ENCODE measurements at places on chromosomes 2 and 18.

DNA sequence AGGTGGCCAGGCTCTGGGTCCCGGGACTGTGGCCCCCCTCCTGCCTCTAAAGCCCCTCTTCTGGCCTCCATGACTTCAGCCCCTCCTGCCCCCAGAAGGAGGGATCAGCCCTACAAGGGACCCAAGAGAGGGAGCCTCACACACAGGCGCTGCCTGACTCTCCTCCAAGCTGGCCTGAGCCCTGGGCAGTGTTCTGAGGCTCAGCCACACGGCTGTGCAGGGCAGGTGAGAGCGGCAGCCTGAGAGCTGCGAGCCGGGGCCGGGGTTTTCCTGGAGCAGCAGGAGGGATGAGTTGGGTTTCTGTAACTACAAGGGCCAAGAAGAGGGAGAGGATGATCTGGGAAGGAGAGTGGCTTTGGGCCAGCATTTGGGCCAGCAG, 70.1 kb downstream of the HPCAL1 start:
- DNase-seq = no peak

DNA sequence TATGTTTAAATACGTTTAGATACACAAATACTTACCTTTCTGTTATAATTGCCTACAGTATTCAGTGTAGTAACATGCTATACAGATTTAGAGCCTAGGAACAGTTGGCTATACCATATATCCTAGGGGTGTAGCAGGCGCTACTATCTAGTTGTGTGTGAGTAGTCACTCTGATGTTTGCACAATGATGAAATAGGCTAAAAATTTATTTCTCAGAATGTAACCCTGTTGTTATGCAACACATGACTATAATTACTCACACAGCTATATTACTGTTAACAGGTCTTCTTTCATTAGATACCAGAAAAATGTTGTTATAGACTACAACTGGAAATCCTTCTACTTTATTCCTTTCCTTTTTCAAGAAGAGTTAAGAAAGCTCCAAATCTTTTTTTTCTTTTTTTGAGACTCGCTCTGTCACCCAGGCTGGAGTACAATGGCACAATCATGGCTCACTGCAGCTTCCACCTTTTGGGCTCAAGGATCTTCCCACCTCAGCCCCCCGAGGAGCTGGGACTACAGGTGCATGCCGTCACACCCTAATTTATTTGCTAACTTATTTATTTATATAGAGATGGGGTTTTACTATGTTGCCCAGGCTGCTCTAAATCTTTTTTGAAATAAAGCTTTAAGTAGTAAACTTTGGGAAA, 48.5 kb downstream of the C2orf74 start:
- DNase-seq = no peak

GRCh38 chr2:171652416-171652785, 34.9 kb upstream of the DYNC1I2 start:
- DNase-seq = no peak

GRCh38 chr2:207722773-207723424, 11.5 kb downstream of the CCNYL1 start:
- no peak for DNase-seq

- no peak for DNase-seq
Observed at GRCh38 chr18:1599196-1599595, 694.5 kb downstream of the ADCYAP1 start.

GRCh38 chr2:37766106-37766505, 94.7 kb upstream of the CDC42EP3 start:
- DNase-seq = no peak

DNA sequence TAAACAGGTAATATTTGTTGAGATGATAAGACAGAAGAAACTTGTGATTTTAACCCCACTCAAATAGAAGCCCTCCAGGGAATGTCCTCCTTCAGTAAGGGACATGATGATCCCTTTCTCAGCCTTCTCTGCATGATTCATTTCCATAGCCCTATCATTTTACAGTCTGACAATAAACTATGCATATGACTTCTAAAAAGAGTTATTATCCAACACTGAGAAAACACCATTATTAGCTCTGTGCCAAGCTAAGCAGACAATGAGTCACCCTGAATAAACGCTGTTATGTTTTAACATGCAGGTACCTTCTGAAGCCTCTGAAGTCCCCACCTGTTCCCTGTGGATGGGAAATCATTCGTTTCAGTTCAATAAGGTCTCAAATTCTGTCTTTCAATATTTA, 54.7 kb downstream of the DTNB start:
- DNase-seq = no peak

- no peak for DNase-seq
Observed at GRCh38 chr2:182868054-182868796, 1.8 kb upstream of the FRZB start.

DNA sequence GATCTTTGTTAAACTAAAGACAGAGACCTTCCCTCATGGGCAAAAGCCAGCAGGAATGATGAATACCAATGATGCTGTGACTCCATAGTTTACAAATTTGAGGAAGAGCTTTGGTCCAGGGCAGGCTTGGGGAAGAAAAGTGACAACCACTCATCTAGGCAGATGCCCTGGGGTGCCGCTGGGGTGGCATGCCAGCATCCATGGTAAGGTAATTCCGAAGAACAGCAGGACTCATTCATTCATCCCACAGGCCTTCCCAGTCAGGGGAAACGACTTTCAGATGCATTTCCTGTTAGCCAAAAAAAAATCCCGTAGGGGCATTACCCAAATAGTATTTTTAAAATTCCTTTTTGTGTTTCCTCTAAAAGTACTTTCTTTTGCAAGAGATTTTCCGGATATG, 180.7 kb upstream of the SERPINE2 start:
- no peak for DNase-seq

DNA sequence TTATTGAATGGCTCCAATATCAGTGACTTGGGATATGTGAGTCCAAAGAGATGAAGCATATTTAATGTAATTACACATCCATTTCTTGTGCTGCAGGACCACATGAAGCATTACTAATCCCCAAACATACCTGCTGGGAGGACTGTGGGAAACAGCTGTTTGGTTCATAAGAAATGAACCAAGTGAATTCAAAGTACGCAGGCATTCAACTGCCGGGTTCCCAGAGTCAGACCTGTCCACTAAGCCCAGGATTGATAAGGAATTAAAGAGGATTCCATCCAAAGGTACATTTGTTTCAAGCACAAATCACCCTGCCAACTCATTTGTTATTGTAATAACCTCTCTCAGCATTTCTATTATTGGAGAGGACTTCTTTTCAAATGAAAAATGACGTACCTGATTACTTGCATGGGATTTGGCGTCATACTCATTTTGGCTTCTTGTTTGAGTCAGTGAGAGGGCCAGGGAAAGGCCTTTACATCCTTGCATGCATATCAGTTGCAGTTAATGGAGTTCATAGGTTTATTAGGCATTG, 230.7 kb downstream of the TXNL1 start:
- DNase-seq = no peak

- DNase-seq = no peak
Observed at GRCh38 chr18:2538844-2539243, 32.5 kb downstream of the METTL4 start.

- no peak for DNase-seq
Observed at GRCh38 chr2:105416156-105416555, 17.3 kb upstream of the FHL2 start.

- DNase-seq = no peak
Observed at GRCh38 chr2:217685255-217685605, 317.6 kb downstream of the TNS1 start.

DNA sequence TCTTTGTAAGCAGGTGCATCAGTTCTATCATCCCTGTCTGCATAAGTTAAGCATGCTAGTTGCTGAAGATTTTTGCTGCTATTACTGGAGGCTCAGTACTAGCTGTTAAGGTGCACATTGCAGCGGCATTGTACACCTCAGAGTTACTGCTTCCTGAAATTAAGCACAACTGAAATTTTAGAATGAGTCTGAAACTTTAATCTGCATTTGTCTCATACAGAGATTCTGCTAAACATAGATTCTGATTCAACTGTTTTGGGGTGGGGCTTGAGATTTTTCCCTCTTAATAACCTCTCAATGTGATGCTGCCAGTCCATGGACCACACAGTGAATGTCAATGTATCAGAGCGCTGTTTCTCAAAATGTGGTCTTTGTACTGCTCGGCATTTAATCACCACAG, 585.7 kb upstream of the GCFC2 start:
- DNase-seq = no peak

- no peak for DNase-seq
Observed at GRCh38 chr2:86420913-86421312, 20.3 kb upstream of the KDM3A start.

GRCh38 chr2:205066081-205066480, 520.8 kb downstream of the PARD3B start:
- DNase-seq = no peak

DNA sequence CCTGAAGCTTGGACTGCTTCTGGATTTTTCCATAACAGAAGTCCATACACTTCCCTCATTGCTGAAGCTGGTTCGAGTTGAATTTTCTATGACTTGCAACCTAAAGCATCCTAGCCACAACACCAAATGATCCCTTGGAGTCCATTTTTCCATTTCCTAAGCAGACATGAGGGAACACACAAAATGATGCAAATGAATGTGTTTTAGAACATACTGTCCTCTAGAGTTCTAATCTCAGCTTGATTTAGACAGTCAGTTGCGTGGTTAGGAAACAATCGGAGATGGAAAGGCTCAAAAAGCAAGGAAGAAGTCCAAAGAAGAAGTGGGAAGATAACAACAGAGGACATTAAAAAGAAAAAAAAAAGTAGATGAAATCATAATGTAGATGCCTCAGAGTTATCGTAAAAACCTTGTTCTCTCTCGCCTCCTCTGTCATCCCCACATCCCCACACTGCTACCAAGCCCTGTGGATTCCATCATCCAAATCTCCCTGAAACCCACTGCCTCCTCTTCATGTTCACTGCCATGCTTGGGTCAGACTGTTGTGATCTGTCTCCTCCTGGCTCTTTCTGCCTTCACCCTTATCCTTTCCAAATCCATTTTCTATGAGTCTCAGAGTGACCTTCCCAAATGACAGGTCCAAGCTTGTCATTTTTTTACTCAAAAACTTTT, 58.4 kb downstream of the TMEM247 start:
- no peak for DNase-seq

GRCh38 chr2:42169874-42170521, 845 bp downstream of the EML4 start:
- no peak for DNase-seq

- no peak for DNase-seq
Observed at GRCh38 chr18:50053111-50053510, 141.8 kb downstream of the MYO5B start.

GRCh38 chr2:1518867-1519530, 105.7 kb downstream of the TPO start:
- DNase-seq = no peak

DNA sequence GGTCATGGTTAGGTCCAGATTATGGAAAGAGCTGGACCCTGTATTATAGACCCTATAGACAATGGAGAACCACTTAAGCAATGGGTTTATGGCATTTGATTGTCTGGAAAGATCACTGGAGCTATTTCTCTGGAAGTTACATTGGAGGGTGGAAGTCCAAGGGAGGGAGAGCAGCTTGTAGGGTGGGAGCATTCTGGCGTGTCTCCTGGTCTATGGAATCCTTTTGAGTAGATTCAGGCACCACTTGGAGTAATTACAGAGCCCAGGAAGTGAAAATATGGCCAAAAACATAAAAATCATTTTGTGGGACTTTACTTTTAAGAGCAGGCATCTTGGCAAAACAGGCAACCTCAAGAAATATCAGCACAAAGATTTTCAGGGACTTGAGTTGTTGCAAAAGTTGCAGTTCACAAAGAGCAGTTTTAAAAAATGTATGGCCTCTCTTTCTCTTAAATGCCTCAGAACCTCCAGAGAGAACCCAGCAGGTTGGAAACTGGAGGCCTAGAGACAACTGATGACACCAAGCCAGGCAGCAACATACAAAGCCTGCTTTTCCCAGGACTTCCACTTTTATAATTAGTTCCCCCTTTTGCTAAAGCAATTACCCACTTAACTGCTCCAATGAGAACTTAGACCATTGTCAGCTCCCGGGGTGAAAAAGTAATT, 331.0 kb downstream of the MYCN start:
- DNase-seq = no peak

- DNase-seq = no peak
Observed at GRCh38 chr2:101344137-101344536, 35.6 kb upstream of the RNF149 start.

GRCh38 chr2:232134939-232135338, 173.4 kb downstream of the DIS3L2 start:
- no peak for DNase-seq

DNA sequence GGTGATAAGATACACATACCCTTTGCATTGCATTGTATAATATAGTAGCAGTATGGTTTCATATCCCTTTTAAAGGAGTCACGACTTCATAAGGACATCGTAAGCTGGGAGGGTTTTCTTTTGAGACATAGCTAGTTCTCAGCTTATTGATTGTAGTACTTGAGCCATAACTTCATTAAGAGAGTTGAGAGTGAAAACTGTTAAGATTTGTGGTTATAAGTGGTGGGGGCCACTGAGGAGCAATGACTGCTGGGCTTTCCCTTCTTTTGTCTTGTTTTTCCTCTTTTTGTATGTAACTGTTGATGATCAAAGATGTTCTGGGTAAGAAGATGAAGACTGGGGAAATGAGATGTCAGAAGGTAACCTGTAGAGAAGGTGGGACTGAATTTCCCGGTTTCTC, 11.0 kb downstream of the EIF5B start:
- no peak for DNase-seq

DNA sequence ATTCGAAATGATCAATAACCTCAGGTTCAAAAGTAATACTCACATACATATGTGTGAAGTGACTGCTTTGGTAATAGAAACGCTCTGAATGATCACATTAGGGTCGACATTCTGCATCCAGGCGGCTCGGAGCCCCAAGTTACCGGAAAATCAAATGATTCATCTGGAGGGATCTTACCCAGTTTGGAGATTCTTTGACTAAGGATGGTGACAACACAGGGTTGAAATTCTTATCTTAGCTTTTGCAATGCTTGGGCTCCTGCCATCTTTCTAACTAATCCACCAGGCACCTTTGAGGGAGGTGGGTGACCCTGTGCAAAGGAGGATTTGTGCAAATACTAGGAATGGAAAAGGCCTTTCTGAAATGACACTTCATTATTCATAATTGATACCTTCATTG, 10.8 kb downstream of the GBX2 start:
- no peak for DNase-seq

DNA sequence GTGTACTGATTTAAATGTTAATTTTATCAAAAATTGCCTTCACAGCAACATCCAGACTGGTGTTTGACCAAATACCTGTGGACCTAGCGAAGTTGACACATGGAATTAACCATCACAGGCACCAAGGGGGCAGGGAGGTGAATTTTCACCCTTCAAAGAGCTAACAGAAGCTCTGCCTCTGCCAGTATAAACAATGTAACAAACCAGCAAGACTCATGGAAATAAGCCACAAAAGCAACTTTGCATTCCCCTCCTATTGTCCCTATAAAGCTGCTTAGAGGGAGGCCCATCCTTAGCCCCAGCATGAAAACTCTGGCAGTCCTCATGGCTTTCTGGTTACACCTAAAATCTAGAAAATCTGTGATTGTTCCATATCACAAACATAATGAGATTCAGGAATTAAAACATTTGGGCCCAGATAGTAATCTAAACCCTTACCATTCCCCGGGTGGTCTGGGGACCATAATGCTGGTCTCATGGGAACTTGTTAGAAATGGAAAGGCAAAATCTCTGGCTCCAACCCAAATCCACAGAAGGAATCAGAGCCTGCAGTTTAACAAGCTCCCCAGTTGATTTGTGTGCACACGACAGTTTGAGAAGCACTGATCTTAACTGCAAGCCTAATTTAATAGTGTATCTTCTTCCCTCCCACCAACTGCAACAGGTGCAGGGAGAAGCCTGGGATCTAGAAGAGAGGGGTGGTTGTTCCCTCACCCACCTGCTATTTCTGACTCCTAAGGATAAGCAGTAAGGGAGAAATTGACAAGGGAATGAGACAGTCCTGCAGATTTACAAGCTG, 23.1 kb downstream of the SERPINB11 start:
- no peak for DNase-seq

GRCh38 chr2:218754201-218754600, 27.7 kb upstream of the CYP27A1 start:
- no peak for DNase-seq

Measured in substantia nigra (tissue), 51 donors.